ENCODE measurements at places on chromosomes 3 and 15.

DNA sequence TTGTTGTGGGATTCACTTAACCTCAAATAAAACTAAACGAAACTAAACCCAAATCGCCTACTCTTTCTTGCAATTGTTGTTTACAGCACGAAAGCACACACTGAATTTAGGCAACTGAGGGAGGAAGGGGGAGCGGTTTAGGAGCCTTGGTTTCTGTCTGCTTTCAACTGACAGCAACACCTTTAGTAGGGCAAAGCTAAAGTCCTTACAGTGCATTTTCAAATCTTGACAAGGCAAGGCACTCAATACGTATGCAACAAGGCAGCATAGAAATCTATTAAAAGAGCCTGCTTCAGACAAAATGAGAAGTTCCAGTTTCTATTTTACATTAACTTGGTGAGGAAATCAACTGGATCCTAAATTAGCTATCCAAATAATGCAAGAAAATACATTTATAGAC lies 174.6 kb downstream of the CHST2 start:
- no peak for DNase-seq

- DNase-seq, result peak; percentile 61
Measured at GRCh38 chr3:23810343-23811184, 4.8 kb downstream of the UBE2E1 start.

DNA sequence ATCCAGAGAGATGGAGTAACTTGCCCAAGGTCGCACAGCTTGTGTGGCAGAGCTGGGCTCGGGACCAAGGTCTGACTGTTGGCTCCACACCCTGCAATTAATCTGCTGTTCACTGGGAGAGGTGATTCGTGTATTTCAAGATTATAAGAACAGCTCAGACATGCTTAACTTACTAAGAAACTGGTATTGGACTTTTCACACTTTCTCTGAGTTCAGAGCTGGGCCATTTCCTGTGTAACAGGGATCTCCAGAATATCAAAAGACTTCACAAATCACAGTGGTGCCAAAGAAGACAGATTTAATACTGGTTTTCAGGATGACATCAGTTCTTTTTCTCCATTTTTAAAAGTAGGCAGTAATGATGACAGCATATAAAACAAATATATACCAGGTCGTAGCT lies 156.8 kb upstream of the UBE2E1 start:
- DNase-seq, result no peak

DNA sequence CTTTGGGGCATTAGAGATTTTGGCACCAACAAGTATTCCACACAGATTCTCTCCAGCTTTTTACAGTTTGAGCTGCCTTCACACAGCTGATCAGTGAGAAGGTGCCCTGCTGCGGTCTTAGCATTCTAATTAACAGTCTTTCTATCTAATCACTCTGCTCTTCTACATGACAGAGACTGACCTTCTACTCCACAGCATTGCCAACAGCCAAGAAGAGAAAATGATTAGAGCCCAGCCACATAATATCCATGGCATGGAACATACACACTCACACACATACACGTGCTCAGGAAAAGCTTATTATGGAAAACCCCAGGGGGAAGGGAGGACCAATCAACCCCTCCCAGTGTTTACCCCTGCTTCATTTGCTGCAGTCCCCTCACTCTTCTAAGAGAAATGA lies 76.1 kb upstream of the PPP2R3A start:
- no peak for DNase-seq

DNA sequence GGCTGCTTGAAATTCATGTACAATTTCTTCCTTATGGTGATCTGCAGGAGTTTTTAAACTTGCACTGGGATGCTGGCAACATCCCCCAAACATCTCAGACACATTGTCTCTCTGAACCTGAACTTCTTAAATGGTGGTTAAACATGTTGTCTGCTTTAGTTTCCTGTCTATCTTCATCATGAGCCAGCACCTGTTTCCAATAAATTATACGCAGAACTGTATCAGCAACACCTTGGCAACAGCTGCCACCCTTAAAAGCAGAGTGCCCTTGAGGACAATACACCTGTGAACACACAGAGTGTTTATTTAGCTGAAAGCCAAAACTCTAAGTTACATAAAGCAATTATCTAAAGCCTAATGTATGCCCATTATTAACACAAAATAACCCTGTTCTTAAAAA lies 242.9 kb downstream of the WNT5A start:
- DNase-seq, result no peak

GRCh38 chr15:50044904-50045303 lies 74.1 kb downstream of the ATP8B4 start:
- no peak for DNase-seq

- DNase-seq, result no peak
Measured at GRCh38 chr3:1774597-1774996, 324.1 kb upstream of the CNTN4 start.

DNA sequence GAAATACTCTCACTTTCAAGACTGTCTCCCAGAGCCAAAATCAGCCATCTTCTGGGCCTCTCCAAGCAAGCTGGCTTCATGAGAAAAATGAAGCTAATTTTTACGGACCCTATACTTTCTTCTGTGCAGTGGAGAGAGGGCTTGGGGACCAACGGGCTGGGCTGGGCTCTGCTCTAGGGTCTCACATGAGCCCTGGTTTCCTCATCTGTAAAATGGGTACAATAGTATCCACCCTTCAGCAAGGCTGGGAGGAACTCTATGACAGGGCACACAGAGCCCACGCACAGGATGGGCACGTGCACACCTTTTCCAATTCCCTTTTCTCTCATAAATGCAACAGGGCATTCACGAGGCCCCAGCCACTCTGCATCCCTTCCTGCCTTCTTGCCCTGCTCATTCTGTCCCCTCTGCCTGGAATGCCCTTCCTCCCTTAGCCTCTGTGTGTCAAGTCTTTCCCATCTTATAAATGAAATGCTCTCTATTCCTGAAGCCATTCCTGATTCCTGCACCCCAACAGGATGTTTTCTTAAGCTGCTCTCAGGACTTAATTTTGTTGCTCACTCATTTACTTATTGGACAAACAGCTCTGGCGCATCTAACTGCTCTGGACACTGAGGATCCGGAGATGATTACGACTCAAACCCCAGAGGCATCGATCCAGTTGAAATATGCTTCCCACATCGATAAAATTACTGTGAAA lies 32.9 kb upstream of the SEC13 start:
- DNase-seq, result no peak

DNA sequence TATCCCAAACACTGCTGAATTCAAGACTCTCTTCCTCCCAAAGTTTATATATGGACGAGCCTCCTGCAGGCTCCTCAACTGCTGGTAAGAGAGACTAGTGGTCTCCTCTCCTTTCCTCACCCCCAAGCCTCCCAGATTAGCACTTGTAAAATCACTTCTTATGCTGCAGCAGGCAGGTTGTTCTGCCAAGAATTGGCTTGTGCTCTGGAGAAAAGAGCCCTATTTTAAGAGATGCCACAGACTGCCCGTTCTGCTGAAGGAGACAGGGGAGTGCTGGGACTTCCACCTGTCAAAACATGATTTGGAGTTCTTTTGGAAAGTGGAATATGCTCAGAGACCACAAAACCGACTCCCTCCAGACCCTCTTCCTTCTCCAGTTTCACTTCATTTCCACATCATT lies 230.9 kb upstream of the EIF1B start:
- no peak for DNase-seq

- DNase-seq, result no peak
Measured at GRCh38 chr3:74531491-74531890, 83.0 kb downstream of the CNTN3 start.

DNA sequence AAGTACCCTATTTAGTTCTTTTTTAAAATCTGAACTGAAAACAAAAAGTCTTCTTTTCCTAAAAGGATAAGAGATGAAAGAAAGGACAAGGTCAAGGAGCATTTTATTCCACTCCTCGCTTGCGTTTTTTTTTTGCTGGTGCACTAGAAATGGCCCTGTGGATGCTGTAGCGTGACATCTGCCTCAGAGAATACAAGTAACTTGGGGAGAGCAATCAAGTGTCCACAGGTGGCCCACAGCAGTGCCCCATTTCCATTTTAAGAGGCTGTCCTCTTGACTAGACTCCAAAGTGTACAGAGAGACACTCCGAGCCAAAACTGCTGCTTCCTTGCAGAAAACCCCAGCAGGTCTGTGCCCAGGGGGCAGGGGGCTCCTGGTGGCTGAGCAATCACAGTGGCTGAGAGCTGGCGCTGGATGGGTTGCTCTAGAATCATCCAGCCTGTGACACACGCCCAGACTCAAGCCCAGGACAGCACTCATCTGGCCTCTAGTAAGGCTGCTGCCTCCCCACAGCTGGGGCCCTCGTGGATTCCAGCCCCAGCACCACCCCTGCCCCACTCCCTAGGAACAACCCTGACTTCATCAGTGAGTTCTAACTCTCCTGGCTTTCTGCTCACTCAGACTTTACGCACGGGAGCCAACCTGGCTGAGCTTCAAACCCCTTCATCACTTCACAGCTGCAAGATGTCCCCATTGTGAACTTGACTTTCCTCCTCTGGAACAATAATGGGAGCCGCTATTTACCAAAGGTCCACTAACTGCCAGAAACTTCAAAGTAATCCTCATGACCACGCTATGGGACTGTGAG lies 71.1 kb upstream of the SPATA12 start:
- no peak for DNase-seq

GRCh38 chr3:197333901-197334639 lies 35.7 kb upstream of the DLG1 start:
- DNase-seq, result no peak

- DNase-seq, result no peak
Measured at GRCh38 chr3:190269101-190269500, 53.1 kb downstream of the CLDN1 start.

- peak; percentile 75 for DNase-seq
Measured at GRCh38 chr3:169863458-169863899, 6.3 kb downstream of the LRRC31 start.

- no peak for DNase-seq
Measured at GRCh38 chr3:140574375-140574774, 103.5 kb upstream of the TRIM42 start.

DNA sequence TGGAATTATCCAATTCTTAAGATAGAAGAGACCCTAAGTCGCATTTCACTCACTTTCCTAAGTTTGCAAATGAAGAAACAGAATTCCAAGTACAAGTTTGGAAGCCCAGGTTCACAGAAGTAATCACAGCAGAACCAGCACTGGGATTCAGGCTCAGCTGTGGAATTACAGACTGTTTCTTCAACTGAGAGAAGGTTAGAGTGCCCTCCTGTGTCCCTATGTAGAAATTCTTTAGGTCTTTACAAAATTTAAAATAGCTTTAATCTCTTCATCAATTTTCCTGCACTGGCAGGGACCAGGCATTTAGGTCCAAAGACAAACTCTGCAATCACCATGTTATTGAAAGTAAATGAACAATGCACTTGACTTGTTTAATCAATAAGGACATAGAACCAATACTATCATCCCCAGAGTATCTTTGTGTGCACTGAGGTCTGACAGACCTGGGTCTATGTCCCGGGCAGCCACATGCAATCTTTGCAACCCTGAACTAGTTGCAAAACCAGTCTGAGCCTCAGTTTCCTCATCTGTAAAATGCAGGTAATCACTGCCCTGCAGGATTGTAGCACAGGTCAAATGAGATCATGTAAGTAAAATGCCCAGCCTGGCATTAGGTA lies 96.3 kb upstream of the ZBED2 start:
- no peak for DNase-seq

DNA sequence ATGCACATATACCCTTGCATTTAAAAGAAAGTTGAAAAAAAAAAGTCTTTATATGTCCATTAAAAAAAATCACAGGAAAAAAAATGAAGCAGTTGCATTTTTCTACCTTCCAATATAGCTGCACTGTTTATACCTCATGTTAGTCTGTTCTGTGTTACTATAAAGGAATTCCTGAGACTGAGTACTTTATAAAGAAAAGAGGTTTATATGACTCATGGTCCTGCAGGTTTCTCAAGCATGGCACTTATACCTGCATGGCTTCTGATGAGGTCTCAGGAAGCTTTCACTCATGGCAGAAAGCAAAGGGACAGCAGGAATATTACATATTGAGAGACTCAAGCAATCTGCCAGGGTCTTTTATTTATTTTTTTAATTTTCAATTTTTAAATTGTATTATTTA lies 277.2 kb upstream of the BCHE start:
- DNase-seq, result no peak

- DNase-seq, result no peak
Measured at GRCh38 chr3:11053926-11054503, 61.5 kb downstream of the SLC6A1 start.

DNA sequence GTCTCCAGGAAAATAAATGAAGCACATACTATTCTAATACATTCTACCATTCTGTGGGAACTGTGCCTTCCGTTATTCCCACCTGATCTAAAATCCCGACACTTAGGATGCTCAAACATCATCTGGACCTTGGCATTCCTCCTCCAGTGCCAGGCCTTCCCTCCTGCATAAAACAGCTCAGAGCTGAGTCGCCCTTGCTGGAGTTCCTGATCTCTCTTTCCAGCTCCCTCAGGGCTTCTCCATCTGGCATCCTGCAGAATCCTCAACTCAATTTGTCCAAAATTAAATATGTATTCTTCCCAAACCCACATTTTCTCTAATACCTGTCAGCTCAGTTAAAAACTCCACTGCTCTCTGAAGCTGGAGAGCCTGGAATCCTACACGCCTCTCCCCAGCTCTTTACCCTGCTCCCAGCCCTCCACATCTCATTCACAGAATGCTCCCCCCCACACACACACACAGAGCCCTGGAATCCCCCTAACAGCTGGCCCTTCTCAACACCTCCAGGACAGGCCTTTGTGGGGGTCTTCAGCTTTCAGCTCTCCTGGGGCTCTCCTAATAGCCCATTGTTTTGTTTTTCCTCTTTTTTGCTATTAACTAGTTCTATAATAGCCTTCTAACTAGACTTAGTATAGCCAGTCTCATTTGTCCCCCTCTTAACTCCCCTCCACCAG lies 78.5 kb downstream of the HMG20A start:
- DNase-seq, result no peak

DNA sequence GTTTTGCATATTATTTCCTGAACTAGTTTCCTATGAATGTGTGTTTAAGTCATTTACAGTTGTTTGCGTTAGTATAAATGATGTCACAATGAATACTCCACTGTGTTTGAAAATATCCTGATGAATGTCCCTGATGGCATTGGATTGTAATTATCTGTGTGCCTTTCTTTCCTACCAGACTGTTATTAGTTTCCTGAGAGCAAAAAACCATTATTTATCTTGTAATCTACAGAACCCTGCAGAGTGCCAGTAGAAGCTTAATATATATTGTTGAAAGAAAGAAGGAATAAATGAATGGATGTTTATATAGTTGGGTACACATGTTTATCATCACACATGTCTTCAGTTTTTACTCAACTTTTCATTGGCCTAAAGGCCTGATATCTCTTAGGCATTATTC lies 312.6 kb downstream of the AGBL1 start:
- DNase-seq, result no peak

- no peak for DNase-seq
Measured at GRCh38 chr3:72273615-72274014, 488.7 kb upstream of the PROK2 start.

- no peak for DNase-seq
Measured at GRCh38 chr3:183122257-183122932, 23.1 kb upstream of the MCCC1 start.

GRCh38 chr15:58525991-58526421 lies 94.2 kb downstream of the LIPC start:
- DNase-seq, result no peak

- DNase-seq, result no peak
Measured at GRCh38 chr15:76150513-76150912, 90.7 kb downstream of the TMEM266 start.

Data from stimulated activated CD4-positive, alpha-beta T cell treated with anti-CD3 and anti-CD28 coated beads, Interleukin-15, amount 100 ng/mL, for 24 hours (primary cell).